ENCODE measurements at places on chromosomes 12 and 14. TPM values are rescaled to one million over a fixed set of nuclear protein-coding genes. Genes with fewer than 3 reads are reported as not detected.
A peak's percentile ranks its signal among the peaks of the same experiment; 100 is the strongest.

LALBA gene
- not detected for total RNA-seq

TPH2 gene
- 0.55 TPM for total RNA-seq

KRT75 gene
- total RNA-seq: not detected

PALS1 gene
- total RNA-seq: 29.4 TPM

CHST11 gene
- 22.8 TPM for total RNA-seq

INHBE gene
- not detected for total RNA-seq

RERG gene
- total RNA-seq: 72.8 TPM

KCNA5 gene
- total RNA-seq: 2.8 TPM

DNA sequence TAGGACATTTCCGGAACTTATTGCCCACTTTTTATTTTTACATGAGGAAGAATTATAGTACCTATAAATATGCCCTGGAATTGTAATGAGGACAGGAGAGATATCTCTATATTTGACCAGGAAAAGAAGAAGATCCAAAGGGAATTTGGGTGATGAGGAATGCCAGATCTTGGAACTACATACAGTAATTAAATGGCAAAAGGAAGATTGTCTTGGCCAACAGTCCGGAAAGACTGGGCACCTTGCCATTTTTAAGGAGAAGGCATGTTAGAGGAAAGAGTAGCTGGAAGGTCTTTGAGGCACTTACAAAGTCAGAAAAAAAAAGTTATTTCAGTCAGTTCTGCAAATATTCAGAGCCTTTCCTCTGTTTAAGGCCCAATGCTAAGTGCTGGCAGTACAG lies 616.4 kb downstream of the MED13L start:
- no peaks in the 10 kb centered on the region for H3K36me3 ChIP-seq
- no peak overlapping the region for H3K27ac ChIP-seq
- no peak for DNase-seq
- H3K4me1 ChIP-seq: no peaks in the 10 kb centered on the region
- no peak overlapping the region for H3K4me3 ChIP-seq

DNA sequence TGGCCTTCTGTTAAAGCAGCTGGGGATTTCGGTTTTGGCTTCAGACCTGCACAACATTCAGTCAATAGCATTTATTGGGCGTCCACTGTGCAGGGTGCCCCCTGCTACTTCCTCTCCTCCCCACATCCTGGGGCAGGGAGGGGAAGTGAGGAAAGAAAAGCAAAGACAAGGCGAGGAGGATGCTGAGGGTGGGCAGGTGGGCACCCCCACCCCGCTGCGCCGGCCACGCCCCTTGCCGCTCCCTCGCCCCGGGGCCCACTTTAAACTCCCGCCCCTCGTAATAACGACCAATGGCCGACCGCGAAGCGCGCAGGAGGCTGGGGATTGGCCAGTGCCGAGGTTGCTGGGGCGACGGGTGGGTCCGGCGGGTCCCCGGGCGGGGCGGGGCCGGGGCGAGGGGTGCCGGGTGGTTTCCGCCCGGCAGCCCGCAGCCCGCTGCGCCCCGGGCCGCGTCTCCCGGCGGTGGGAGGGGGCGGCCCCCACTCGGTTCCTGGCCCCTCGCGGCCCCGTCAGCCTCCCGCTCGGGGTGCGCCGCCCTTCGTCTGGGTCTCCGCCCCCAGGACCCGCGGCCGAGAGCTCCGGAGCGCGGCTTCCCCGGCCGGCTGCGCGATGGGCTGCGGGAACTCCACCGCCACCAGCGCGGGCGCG lies at the start of gene C12orf75:
Gene C12orf75, plus strand, starts transcription at position 409 of the 648 bp plus-strand sequence. Its CDS starts 201 bp downstream, at position 610.
- H3K36me3 ChIP-seq: no peaks in the 10 kb centered on the region
- peak; percentile 70 for DNase-seq
- H3K4me3 ChIP-seq: peak within 1 kb of the TSS; percentile 72
- H3K4me1 ChIP-seq: peaks cover 20% of the 10 kb centered on the region
- H3K27me3 ChIP-seq: peaks cover 11% of the 10 kb centered on the region
- peak within 1 kb of the TSS; percentile 21 for H3K27ac ChIP-seq

- H3K4me3 ChIP-seq: no peak overlapping the region
- H3K27ac ChIP-seq: no peak overlapping the region
- no peak for DNase-seq
- no peaks in the 10 kb centered on the region for H3K36me3 ChIP-seq
These were observed 45.0 kb downstream of the ANO2 start for GRCh38 chr12:5900076-5900475.

- no peak overlapping the region for H3K27ac ChIP-seq
- no peaks in the 10 kb centered on the region for H3K36me3 ChIP-seq
- DNase-seq: no peak
- no peak overlapping the region for H3K4me3 ChIP-seq
- H3K4me1 ChIP-seq: peaks cover 8% of the 10 kb centered on the region
These were observed 72.6 kb downstream of the PPM1H start for GRCh38 chr12:62862259-62862881.

DNA sequence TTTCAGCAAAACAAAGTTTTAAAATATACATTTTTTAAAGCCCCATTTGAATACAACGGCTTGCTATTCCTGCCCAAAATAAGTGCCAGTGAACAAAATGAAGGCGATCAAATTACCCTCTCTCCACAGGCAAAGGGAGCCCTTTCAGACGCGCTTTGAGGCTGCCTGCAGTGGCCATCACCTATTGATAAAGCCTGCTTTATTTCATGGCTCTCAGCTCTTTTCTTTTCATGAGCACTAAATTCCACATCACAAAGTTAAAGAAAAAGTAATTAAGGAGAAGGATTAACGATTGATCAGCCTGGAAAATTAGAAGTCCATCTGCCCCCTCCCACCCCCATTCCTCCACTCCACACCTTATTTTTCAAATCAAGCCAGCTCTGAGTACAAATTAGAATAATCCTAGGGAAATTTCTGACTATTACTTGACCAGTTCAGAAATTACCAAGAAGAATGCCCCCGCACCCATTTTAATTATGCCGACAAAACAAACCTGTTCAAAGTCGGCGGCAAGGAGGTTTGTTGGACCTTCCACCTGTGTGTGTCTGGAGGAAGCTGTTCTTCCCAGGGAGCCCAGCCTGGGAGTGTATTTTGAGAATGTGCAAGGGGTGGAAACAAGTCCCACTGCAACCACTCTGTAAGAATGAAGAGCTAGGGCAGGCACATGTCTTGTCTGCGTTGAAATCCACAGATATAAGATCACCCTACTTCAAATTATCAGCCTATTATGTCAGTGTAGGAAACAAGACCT lies 64.2 kb upstream of the RIC8B start:
- H3K27me3 ChIP-seq: no peaks in the 10 kb centered on the region
- no peaks in the 10 kb centered on the region for H3K36me3 ChIP-seq
- H3K27ac ChIP-seq: no peak overlapping the region
- no peak overlapping the region for H3K4me3 ChIP-seq
- DNase-seq: no peak

GRCh38 chr14:73662487-73662943 lies 17.7 kb downstream of the DNAL1 start:
- no peak for DNase-seq
- H3K4me1 ChIP-seq: no peaks in the 10 kb centered on the region
- H3K4me3 ChIP-seq: no peak overlapping the region
- peak overlapping the region; percentile 30 for H3K27ac ChIP-seq
- no peaks in the 10 kb centered on the region for H3K27me3 ChIP-seq
- no peaks in the 10 kb centered on the region for H3K36me3 ChIP-seq

DNA sequence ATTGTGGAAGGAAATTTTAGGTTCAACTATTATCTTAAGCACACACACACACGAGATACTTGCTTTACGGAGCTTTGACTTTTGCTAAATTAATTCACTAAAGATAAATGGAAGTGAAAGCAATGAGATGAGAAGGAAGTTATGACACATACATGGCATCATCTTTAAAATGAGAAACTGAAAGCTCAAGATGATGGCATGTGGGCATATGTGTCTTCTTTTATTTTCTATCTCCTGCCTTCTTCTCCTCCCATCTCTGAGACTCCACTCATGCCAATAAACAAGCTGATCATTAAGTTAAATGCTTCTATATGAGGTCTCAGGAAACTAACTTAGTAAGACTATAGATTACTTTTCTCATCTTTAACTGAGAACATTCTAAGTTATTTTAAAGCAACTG lies 216.7 kb downstream of the MED13L start:
- H3K27me3 ChIP-seq: no peaks in the 10 kb centered on the region
- DNase-seq: no peak
- no peak overlapping the region for H3K4me3 ChIP-seq
- H3K36me3 ChIP-seq: no peaks in the 10 kb centered on the region

DNA sequence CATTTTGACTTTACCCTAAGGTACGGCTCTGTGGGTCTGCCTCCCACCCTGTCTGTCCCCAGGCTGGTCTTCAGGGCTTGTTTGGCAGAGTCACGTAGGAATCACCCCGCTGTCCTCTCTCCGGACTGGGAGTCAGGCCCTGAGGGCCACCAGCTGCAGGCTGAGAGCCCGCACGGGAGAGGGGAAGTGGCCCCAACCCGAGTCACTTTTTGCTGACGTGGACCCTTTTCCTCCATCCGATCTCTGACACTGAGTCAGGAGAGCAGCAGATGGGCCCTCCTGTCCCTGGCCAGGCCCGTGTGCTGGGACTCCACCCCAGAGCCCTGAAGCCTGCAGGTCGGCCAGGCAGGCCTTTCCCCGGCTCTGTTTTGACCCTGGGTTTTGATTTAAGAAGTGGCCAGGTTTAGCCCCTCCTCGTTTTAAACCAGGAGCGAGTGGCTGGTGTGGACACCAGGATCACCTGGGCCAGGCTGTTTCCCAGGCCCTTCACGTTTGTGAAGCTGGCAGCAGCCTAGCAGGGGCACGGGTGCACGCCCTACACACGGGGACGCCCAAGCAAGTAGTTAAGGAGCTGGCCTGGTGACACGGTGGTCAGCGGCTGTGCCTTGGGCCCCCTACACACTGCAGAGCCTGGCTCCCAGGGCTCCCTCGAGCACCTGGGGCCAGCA lies 12.5 kb upstream of the TEX22 start:
- no peaks in the 10 kb centered on the region for H3K27me3 ChIP-seq
- peaks cover 59% of the 10 kb centered on the region for H3K36me3 ChIP-seq
- no peak for DNase-seq

DNA sequence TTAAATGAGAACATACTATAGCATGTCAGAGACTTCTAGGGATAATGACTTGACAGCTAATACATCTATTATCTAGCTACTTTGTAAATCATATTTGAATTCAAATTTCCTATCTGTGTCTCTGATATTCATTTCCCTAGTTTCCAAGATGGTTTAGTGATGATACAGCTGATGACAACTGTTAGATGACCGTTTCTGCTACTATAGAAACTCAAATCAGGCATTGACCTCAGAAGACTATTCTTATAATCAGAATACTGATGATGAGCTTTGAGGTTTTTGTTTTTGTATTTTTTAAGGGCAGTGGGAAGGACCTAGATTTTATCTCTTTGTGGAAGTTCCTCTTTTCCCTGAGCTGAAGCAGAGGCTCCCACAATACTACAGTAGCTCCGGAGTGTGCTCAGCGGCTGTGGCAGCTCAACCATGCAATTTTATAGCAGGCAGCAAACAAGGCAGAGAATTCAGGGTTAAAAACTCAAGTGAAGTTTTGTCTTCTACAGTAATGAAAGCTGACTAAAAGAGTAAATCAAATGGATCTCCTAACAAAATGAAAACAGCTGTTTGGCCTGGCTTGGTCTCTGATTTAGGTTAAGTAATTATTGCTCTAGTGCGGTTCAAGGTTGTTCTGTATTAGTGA lies 145.1 kb downstream of the SLC25A21 start:
- no peaks in the 10 kb centered on the region for H3K27me3 ChIP-seq
- no peaks in the 10 kb centered on the region for H3K4me1 ChIP-seq
- no peak for DNase-seq
- H3K4me3 ChIP-seq: no peak overlapping the region
- H3K36me3 ChIP-seq: no peaks in the 10 kb centered on the region

- H3K27ac ChIP-seq: no peak overlapping the region
- no peak for DNase-seq
- H3K4me1 ChIP-seq: peaks cover 18% of the 10 kb centered on the region
- H3K4me3 ChIP-seq: no peak overlapping the region
These were observed 156.6 kb downstream of the TSPAN9 start for GRCh38 chr12:3233797-3234196.

GRCh38 chr14:85041618-85042017 lies 488.3 kb upstream of the FLRT2 start:
- no peaks in the 10 kb centered on the region for H3K4me1 ChIP-seq
- no peaks in the 10 kb centered on the region for H3K27me3 ChIP-seq
- H3K27ac ChIP-seq: no peak overlapping the region

DNA sequence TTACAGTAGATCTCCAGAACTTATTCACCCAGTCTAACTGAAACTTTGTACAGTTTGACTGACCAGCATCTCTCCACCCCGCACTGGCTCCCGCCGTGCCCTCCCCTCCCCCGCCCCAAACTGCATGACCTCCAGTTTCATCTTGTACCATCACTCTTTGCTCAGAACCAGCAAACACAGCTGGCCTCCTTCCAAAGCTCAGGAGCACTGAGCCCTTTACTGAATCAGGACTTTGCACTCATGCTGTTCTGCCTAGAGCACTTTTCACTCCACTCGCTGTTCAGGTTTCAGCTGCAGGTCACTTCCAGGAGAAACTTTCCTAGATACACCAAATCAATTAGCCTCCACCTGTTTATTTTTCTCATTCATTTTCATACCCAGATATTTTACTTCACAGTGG lies 455.3 kb upstream of the PDE3A start:
- no peak overlapping the region for H3K27ac ChIP-seq
- no peaks in the 10 kb centered on the region for H3K36me3 ChIP-seq

DNA sequence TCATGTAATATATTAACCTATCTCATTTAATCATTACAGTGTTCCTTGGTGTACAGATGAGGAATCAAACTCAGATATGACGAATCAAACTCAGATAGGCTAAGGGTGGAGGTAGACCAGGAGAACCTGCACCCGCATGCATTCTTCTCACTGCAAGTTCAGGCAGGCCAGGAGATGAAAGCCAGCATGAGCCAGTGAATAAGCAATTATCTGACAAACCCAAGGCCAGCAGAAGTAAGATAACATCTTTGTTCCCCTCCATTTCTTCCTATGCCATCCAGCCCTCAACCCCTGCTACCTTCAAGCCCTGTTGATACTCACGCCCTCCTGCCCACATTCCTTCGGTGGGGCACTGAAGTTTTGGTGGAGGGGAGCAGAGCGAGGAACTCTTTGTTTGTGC lies 152.2 kb downstream of the ETV6 start:
- H3K27ac ChIP-seq: peak overlapping the region; percentile 55
- H3K27me3 ChIP-seq: no peaks in the 10 kb centered on the region
- H3K36me3 ChIP-seq: no peaks in the 10 kb centered on the region
- H3K4me3 ChIP-seq: no peak overlapping the region

DNA sequence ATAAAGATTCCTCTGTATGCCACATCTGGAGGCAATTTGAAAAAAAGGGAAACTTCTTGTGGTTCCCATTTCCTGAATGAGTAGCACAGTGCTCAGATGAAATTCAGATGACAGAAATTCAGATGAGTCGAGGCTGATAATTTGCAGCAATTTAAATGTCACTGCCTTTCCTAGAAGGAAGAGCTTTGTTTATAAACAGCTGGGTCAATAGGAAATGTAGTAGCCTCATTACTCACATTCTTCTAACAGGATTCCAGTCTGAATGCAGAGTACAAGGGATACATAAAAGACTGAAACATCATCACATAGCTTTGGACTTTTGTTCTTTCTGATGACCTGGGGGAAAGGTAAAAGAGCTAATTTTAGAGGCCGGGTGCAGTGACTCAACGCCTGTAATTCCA lies 11.3 kb upstream of the DACT1 start:
- DNase-seq: no peak
- H3K4me3 ChIP-seq: no peak overlapping the region
- H3K4me1 ChIP-seq: no peaks in the 10 kb centered on the region
- no peaks in the 10 kb centered on the region for H3K27me3 ChIP-seq
- H3K36me3 ChIP-seq: no peaks in the 10 kb centered on the region
